ENCODE measurements at places on chromosomes 5 and 9.
A peak's percentile ranks its signal among the peaks of the same experiment; 100 is the strongest.

DNA sequence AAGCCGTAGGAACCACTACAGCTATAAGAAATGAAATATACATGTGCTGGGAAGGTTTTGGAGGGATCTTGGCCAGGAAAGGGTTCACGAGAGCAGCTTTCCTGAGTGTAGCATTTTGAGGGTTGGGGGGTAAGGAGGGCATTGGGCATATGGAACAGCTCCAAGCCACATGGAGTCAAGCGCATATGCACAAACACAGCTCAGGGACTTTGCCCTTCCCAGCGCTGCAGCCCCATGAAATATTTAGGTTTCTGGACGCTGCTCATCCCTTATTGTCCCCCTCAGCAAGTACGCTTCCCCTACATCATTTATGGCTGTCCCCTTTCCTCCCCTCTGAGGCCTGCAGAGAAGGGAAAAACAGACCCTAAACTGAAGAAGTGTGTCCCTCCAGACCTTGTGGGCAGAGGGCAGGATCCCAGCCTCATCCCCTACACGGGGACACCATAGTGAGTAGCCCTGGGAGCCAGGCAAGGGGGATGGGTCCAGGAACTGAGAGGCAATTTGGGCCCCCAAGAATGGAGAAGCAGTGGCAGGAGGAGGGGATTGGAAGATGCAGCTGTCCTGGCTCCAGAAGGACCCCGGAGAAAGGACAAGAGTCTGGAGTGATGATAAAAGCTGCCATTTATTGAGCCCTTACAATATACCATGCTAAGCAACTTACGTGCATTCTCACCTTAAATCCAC, 33.7 kb downstream of the PCDH1 start:
- no peak for DNase-seq

DNA sequence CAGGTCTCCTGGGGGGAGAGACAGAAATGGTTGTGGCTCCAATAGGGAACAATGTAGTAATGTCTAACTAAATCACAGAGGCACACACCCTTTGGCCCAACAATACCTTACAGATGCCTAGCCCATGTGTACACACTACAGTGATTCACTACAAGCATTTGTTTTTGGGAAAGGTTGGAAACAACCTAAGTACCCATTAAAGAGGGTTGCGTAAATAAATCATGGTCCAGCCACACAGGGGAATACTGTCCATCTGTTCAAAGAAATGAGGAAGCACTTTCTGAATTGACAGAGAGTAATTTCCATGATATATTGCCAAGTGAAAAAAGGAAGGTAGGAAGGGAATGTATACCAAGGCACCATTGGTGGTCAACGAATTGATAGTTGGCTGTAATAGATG, 22.0 kb upstream of the GTF3C5 start:
- DNase-seq, result no peak

DNA sequence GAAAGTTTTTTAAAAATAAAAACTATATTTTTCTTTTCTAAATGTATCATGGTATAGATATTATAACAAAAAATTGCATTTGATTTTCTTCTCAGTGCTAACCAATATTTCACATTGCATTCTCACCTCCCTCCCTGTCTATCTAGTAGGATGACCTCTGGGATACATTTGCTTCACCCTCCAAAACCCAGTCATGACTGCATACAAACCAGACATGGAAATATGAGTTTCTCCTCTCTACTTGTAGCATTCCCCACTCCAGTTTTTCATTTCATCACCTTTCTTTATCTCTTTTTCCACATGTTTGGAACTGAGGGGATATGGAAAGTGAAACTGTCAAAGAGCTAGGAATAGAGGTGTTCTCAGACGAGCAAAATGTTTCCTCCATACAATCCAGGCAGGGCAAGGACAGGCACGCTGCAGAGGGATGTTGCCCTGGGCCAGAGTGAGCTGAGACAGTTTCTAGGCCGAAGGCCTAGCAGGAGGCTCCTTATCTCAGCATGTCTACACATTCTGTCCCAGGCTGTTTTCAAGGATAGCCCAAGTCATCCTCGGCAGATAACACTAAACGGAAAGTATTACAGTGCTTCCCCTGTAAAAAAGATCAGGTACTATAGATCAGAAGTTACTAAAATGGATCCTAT, 46.7 kb downstream of the MEF2C start:
- DNase-seq, result no peak

- DNase-seq, result no peak
Measured at GRCh38 chr5:74762599-74762998, 4.3 kb downstream of the GFM2 start.

- DNase-seq, result no peak
Measured at GRCh38 chr5:641331-641765, 29.2 kb downstream of the CEP72 start.

DNA sequence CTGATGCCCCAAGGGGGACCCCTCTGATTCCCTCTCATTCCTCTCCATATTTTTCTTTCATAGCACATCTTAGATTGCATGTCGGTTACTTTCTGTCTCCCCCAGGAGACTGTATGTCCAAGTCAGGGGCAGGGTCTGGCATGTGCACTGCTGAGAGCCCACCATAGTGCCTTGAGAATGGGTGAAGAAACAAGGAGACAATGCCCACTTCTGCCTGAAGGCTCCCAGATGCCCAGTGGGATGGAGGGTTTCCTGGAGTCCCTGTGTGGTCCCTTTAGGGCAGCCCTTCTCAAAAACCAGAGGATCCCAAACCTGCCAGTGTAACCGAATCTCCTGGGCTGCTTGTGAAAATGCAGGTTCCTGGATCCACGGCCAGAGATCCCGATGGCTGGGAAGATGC, 126.5 kb upstream of the LARP1 start:
- DNase-seq, result no peak

DNA sequence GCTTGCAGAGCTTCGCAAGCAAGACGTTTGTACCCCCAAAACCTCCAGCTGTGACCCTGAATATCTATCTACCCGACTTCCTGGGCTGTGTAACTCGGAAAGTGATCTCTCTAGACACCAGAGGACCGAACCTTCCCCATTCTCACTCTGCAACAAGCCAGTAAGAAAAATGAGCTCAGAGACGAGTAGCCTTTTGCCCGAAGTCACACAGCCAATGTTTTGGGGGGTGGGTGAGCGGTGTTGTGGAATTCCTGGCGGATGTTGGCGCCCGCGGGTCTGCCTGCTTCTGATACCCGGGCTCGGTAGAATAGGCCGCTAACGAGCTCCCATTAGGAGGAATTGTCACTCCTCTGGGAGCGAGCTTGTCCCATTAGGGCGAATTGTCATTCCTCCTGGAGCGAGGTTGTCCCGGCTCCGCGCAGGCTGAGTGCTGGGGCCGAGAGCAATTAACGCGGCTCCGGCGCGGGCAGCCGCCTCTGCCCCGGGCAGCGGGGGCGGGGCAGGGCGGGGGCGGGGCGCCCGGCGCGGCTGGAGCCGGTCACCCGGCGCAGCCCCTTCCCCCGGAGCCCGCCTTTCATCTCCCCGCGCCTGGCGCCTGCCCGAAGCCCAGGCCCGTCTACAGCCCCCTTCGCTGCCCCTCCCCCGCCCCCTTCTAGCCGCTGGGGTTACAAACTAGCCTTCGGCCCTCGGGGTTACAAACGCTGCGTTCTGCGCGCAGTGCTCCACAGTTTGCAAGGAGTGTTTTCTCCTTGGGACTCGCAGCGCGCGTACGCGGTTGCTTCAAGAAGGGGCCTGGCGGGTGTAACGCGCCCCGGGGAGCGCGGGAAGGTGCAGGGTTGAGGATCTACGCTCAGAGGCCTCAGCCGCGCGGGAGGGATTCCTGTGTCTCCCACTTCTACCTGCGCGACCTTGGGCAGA, 3.5 kb upstream of the MSX2 start:
- no peak for DNase-seq

DNA sequence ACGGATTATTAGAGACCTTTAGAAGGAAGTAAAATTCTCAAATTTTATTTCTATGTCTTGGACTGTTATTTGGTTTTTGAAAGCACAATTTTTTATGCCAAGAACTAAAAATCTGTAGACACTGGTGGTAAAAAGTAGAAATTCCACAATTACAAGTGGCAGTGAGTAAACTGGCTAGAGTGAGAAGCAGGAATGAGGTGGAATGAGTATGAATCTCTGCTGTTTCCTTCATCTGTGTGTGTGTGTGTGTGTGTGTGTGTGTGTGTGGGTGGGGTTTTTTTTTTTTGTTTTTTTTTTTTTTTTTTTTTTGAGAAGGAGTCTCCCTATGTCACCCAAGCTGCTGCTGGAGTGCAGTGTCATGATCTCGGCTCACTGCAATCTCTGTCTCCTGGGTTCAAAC, 94.2 kb downstream of the TLE4 start:
- no peak for DNase-seq

- DNase-seq, result peak; percentile 70
Measured at GRCh38 chr5:132496631-132497487, 6.3 kb upstream of the IRF1 start.

GRCh38 chr5:55919625-55920024, 68.5 kb downstream of the IL31RA start:
- DNase-seq, result no peak

GRCh38 chr9:24620741-24621140, 75.0 kb upstream of the IZUMO3 start:
- no peak for DNase-seq

GRCh38 chr9:112527959-112528358, 41.3 kb downstream of the KIAA1958 start:
- no peak for DNase-seq

- DNase-seq, result peak; percentile 86
Measured at GRCh38 chr5:109690975-109691574, 1.3 kb downstream of the MAN2A1 start.

DNA sequence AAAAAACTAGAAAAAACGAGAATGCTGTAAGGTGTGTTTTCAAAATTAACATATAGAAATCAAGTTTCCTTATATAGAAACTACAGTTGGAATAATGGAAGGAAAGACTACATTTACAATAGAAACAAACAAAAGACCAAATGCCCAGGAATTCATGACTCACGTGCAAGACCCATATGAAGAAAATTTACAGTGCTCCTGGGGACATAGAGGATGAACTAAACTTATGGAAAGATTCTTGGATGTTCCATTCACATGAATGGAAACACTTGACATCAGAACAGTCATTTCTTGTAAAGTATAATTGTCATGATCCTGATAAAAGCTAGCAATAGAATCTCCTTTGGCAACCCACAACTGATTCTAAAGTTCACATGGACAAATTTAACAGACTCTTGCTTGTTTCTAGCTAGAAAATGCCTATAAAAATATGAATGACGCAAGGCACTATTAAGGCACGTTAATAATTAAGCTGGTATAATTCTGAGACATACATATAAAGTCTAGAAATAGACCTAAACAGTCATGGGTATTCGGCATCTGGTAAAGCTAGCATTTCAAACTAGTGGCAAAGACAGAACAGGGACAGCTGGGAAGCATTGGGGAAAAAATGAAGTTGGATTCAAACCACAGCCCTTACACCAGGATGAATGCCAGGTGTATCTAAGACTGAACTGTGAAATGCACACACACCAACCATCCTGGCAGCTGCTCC, 5.1 kb upstream of the ZFP62 start:
- no peak for DNase-seq

GRCh38 chr5:75057561-75057960, 5.2 kb upstream of the GCNT4 start:
- no peak for DNase-seq

- DNase-seq, result no peak
Measured at GRCh38 chr9:4301296-4301695, 1.4 kb upstream of the GLIS3 start.

DNA sequence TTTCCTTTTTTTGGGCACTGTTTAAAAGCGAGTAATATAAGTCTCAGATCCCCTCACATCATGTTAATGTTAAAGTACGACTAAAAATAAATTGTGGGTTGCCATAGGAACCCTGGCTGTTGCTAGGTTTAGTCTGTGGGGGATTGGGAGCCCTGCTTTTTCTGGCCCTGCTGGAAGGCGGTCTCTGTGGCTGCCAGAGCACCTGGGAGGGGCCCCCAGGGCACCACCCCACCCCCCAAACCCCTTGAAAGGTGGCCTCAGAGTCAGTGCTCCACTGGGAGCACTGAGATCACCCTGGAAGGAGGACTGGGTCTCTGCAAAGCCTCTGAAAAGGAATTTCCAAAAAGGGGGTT, 66.2 kb upstream of the NEURL1B start:
- DNase-seq, result peak; percentile 52

- no peak for DNase-seq
Measured at GRCh38 chr5:79834098-79834753, 144.6 kb downstream of the CMYA5 start.

DNA sequence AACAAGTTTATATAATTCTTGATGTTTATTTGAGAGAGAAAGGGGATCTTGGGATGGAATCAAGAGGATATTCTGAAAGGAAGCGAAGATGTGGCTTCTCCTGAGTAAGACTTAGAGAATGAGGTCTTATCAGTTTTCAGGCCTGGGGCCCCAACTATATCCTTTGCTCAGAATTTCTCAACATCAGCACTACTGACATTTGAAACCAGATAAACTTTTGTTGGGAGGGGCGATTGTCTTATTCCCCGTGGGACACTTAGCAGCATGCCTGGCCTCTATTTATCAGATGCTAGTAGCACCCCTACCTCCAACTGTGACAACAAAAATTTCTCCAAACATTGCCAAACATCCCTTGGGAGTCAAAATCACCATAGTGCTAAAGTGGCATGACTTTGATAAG, 567.7 kb downstream of the MAT2B start:
- no peak for DNase-seq

DNA sequence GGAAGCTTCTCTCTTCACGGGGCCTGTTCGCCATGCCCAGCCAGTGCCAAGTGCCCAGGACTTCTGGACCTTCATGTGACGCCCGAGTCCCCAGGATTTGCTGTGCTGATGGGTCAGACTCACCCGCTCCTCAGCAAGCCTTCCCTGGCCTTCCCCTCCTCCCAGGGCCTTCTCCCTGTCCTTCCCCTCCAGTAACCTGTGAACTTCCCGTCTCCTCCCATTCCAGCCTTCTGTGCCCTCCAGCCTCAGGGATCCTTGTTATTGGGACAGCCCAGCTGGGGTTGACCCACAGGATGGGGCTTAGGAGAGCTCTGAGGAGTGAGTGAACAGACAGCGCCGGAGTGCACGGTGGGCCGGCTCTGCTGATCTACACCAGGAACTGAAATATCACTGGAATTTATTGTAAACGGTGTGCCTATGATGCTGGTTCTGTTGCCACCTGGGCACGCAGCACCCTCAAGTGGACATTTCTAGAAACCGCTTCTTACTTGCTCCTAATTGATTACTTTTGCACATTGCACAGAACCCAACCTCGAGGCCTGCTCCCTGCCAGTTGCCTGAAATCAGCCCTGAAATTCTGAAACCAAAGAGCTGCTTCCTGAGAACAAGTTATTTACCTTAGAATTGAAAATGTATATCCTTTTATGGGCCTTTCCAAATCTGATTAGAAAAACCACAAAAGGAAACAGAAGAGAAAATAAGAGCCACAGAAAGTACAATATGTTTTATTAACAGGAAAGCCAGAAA, 1.5 kb downstream of the SPAAR start:
- DNase-seq, result no peak

Measured in left kidney (tissue), 8 donors.